ENCODE measurements at places on chromosomes 2 and 18.

GRCh38 chr2:119694845-119695521 is 16.0 kb downstream of the TMEM177 start:
- peak; percentile 26 for DNase-seq

- no peak for DNase-seq
Measured at GRCh38 chr2:118269408-118270051, 181.3 kb downstream of the INSIG2 start.

- DNase-seq = no peak
Measured at GRCh38 chr18:56660655-56661054, 9.5 kb downstream of the WDR7 start.

DNA sequence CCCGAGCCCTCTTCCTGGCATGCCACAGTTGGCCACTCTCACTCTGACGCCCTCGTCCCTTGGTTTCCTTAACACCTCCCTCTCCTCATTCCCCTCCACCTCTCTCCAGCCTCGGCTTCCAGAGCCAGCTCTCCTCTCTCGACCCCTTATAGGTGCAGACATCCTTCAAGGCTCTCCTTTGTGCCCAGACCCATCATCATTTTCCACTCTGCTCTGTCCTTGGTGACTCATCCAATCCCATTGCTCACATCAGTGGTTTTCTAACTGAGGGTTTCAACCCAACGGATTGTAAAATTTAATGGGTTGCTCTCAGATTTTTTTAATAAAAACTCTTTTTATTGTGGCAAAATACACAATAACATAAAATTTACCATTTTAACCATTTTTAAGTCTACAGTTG is 6.2 kb downstream of the ST8SIA5 start:
- DNase-seq = no peak

GRCh38 chr2:129904532-129905446 is 74.7 kb upstream of the RAB6C start:
- no peak for DNase-seq

DNA sequence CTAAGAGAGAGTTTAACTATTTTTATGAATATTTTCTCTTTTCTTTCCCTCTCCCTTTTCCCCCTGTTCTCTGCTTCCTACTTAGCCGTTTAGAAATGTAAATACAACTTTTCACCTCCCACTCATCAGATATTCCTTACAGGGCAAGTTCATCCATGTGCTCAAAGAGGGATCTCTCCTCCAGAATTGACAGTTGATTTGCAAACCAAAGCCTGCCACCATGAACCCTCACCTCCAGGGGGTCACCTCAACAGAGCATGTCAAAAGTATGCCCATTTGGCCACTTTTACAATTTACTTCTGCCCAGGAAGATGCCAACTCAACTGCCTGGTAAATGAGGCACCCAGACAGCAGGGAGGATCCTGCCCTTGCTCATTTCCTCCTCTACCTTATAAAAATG is 149.2 kb upstream of the GYPC start:
- DNase-seq = no peak

DNA sequence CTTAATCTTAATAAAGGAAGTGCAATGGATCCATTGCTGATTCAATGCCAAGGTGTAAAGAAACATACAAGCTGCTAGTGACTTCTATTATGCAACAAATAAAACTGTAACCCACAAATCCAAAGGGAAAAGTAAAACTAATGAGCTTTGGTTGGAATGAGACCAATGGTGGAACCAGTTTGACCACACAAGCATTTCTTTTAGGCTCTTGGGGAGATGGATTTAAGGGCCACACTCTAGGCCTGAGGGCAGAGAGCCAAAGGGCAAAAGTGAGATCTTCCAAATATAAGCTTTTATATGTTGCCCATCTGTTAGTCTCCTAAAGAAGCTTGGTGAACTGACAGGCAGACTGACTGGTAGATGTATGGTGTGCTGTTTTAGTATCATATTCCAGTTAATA is 41.5 kb upstream of the MMADHC start:
- no peak for DNase-seq

GRCh38 chr18:44343570-44343969 is 337.1 kb upstream of the SETBP1 start:
- no peak for DNase-seq

DNA sequence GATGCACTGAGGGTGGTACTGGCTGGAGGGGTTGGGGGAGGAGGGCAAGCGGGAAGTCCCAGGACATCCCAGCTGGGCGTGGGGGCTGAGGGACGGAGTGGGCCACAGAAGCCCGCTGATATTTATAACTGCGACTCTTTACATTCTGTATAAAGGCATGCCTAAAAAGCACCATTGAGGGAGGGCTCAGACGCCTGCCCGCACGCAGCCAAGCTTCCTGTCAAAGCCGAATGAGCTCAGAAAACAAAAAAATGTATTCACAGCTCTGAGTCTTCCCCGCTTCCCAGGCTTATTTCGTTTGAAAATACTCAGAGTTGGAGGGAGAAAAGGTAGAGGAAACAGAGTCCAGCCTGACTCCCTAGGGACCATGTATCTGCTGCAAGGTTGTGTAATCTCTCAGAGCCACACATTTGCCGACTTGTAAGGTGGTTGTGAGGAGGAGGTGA is 170.1 kb upstream of the HAAO start:
- no peak for DNase-seq

DNA sequence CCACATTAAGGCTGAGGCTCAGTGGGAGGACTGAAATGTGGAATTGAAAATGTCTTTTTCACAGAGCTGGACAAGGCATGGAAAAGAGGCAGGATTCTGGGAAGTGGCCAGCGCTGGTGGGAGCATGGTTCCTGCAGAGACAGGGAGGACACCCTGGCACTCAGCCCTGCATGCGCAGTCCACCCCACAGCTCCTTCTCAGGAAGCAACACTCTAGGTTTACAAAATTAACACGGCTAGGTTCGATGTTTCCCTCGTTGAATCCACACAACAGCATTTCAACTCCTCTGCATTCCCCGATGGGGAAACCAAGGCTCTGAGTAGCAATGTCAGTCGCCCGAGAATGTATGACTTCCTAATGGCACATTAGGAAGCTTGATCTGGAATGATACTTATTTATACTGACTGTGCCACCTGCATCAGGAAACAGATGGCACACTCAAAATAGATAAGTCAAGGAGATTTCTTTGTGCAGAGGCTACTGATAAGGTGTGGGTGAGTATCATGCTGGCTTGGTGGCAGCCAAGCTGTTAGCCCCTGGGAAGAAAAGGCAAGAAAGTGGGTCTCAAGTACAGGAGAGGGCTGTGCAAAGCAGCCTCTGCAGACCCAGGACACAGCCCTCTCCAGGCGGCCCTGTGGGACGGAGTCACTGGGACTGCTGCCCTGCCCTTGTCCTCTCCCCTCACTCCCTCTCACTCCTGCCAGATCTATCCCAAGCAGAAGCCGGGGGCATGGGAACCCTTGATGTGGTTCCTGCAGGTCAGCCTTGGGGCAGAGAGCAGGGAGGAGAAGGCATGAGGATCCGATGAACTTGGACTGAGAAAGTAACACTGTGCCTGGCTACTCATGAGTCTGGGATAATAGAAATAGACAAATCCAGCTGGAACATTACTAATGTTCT is 158.4 kb upstream of the FHL2 start:
- DNase-seq = no peak

DNA sequence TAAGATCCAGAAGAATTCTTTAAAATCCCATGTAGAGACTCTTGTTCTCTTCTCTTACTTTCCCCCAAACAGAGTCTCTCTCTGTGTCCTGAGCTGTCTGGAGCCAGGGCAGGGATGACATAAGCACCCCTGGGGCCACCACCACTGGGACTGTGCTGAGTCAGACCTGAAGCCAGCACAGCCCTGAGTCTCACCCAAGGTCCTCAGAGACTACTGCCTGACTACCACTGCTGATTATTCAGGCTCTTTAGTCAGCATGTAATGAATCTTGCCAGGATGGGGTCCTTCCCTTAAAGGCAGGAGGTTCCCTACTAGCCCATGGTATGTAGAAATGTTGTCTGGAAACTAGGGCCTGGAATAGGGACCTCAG is 34.9 kb upstream of the DYNC1I2 start:
- no peak for DNase-seq

DNA sequence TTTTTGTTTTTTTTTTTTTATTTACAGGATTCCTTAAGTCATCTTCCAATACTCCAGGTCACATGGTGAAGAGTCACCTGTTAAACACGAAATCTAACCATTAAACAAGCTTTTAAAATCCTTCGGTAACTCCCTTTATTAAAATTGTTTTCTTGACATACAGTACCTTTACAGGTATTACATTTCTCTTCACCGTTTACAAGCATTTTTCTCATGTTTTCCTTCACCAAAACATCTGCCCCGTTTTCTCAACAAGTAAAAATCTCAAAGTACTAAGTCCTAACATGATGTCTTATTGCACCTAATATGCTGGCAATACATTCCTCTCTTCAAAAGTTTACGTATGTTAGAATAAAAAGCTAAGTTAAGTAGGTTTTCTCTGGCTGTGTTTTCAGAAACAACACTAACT is 1.1 kb downstream of the PUM2 start:
- DNase-seq = no peak

DNA sequence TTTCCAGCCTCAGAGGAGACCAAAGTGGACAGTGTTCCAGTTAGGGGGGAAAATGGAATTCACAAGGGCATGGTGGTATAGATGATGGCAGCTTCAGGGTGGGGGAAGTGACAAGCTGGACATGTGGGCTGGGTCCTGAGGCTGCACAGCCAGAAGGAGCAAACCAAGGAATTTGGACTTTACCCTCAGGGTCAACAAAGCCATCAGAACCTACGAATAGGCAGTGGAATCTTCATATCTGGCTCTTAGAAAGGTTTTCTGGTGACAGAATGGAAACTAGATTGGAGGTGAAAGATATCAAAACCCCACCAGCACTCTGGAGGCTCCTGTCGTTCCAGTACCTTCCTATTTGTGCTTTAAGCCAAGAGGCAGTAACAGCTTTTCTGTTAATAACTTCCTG is 127.1 kb downstream of the SETBP1 start:
- no peak for DNase-seq

DNA sequence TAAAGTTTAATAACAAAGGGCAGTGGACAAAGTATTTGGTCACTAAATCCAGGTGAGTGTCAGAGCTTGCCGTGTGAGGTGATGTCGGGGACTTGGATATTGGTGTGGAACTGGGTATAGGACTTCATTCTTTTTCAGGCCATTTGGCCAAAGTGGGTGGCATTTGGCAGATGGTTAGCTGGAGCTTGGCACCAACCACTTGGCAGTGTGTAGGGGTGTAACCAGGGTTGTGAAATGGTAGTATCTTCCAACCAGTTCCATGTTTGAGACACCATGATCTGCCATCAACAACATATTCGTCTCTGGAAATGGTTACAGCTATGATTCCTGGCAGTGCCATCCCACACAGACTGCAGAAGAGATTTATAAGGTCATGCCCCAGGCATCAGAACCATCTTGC is 113.9 kb downstream of the CCDC85A start:
- no peak for DNase-seq

GRCh38 chr2:100749771-100750542 is 70.0 kb upstream of the NPAS2 start:
- DNase-seq = no peak

DNA sequence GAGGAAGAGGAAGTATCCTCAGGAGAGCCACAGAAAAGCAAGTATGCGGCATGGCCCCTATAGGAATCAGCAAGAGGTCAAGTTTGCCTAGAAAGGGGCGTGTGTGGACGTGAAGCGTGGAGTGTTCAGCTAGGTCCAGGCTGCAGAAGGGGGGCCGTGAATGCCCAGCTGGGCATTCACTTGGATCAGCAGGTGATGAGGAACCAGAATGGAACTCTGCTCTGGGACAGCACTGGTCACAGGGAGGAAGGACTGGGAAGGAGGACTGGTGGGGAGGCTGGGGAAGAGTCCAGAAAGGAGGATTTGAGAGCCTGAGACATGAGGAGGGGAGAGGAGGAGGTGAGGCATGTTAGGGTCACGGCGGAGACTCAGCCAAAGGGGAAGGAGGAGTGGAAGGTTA is 19.8 kb downstream of the STAT1 start:
- no peak for DNase-seq

DNA sequence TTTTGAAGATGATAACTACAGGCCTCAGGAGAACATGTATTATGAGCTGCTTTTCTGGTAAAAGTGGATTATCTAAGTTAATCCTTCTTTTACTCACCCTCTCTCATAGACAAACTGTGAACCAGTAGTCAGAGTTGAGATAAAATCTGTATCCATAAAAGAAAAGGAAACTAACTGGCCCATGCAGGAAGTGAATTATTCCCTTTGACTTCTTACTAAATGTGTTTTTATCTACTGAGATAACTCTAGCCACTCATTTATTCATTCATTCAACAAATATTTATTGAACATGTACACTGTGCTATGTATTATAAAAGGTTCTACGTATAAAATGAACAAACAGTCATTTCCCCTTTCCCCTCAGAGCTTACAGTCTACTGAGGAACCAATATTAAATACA is 10.0 kb downstream of the WDR35 start:
- DNase-seq = no peak

GRCh38 chr2:235876099-235876679 is 292.0 kb downstream of the GBX2 start:
- DNase-seq = no peak

DNA sequence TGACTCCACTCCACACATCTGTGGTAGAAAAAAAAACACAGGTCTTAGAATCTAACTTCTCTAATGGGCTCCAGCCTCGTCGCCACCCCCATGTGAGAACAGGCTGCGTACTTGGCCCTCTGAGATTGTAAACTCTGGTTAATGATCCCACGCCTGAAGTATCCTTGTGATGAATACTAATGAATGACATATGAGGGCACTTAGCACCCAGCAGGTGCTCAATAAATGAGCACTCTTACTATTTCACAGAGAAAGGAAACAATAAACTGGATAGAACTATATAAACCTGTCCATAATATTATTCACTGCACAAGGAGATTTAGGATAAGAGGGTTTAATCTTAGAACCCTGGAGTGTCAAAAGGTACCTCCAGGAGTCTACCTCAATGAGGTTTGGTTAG is 310.1 kb upstream of the HNRNPA3 start:
- DNase-seq = no peak

GRCh38 chr2:15561574-15562344 is 625 bp upstream of the NBAS start:
- no peak for DNase-seq

- DNase-seq = no peak
Measured at GRCh38 chr18:64149916-64150438, 1.1 kb upstream of the LINC00305 start.

DNA sequence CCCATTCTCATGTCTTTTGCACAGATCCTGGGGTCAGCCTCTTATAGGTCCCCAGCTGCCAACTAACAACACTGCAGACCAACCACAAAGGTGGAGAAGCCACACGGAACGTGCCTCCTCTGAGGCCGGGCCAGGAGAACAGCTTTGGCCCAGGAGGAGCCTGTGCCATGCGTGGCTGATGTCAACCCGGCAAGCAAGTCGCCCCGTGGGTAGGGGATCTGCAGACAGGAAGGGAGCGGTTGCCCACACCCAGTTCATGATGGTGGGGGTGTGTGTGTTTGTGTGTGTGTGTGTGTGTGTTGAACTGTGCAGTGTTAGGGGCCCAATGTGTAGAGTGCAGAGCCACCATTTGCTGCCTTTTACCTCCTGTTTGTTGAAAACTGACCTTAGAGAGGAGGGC is 2.4 kb upstream of the CLEC4F start:
- DNase-seq = no peak

- DNase-seq = no peak
Measured at GRCh38 chr2:98346311-98347236, at the start of gene CNGA3. TSS of gene CNGA3 (plus strand) at chr2:98346456. CDS start at chr2:98369976, 23,520 bp downstream.

- no peak for DNase-seq
Measured at GRCh38 chr2:42905341-42906110, 113.1 kb upstream of the HAAO start.

GRCh38 chr18:75086494-75087034 is 122.4 kb downstream of the PTGR3 start:
- DNase-seq = no peak

GRCh38 chr2:126976721-126977328 is 78.1 kb downstream of the TEX51 start:
- no peak for DNase-seq

GRCh38 chr2:133660510-133660909 is 92.2 kb upstream of the NCKAP5 start:
- no peak for DNase-seq
